ENCODE measurements at places on chromosomes 6 and 20.
A peak's percentile ranks its signal among the peaks of the same experiment; 100 is the strongest.

- DNase-seq: no peak
Observed at GRCh38 chr20:59151820-59152219, 11.8 kb upstream of the ZNF831 start.

DNA sequence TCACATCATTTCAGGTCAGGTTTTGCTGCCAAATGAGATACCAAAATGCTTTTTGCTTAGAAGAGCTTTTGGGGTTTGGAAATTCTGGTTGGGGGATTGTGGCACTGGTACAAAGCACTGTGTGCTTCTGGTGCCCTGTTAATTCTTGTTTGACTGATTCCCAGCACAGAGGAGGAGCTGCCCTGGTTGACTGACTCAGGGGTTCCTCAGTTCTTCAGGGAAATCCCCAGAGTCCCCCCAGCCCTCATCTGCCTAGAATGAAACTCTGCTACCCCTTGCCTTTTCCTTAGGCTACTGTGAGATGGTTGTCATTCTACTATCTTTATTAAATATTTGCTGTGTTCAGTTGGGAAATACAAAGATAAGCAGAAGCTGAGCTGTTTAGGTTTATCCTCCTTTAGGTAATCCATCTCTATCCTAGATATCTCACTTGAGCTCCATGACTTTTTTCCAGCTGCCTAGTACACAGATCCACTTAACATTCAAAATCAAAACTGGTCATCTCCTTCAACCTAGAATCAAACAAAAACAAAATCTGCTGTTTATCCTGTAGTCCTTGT lies 24.9 kb upstream of the TSPYL1 start:
- no peak for DNase-seq

DNA sequence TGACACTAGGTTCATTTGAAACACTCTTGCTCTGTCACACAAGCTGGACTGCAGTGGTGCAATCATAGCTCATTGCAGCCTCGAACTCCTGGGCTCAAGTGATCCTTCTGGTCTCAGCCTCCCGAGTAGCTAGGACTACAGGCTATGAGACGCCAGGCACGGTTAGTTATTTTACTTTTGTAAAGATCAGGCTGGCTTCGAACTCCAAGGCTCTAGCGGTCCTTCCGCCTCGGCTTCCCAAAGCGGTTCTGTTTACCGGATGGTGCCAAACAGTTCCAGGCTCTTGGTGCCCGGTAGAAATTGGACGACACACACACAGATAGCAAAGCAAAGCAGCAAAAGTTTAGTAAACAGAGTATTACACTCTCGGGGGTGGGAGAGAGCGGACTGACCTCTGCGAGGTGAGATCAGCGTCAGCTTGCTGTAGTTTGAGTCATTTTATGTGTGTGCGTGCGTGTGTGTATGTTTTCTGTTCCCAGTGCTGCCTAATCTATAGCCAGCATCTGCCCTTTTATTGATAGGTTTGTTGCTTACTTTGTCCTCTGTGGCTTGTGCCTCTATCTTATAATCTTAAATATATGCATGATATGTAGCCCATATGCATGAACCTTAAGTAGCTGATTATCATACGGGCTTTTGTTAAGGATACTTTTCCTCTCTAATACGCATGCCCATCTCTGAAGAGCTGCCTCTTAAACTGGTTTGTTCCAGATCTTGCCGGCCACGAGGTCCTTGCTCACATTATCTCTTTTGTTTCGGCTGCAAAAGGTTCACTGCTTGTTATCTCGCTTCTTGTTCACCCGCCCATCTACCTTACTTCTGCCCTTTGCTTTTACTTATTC lies 75.2 kb downstream of the OR2B2 start:
- DNase-seq: peak; percentile 52

DNA sequence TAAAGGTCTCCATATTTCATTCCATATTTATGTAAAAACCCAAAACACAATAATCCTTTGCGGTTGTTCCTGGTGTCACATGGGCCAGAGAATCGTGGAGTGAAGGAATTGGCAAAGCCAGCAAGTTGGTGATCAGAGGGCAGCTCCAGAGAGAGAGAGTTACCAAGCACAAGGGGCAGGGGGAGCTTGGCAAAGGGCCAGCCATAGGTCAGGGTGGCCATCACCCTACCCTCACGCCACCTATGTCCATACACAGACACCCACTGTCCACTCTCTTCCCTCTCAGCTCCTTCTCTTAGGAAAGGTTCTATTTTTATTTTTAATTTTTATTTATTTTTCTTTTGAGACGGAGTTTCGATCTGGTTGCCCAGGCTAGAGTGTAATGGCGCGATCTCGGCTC lies 163.2 kb upstream of the JARID2 start:
- no peak for DNase-seq

GRCh38 chr20:33922224-33922623 lies 71.5 kb upstream of the RALY start:
- no peak for DNase-seq

DNA sequence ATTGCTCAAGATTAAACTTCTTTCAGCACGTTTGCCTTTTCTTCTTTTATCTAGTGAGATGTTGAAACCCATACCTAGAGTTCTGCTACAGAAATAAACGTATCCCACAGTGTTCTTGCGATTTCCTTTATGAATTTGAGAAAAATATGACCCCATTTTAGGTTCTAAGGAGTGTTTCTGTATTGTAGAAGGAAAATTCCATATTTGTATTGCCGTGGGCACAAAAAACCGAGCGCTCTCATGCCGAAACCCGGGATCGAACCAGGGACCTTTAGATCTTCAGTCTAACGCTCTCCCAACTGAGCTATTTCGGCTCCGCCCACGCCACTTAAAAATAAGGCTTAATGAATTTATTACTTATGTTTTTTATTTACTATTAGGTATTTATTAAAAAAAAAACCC lies 23.7 kb downstream of the ZNF311 start:
- peak; percentile 34 for DNase-seq

DNA sequence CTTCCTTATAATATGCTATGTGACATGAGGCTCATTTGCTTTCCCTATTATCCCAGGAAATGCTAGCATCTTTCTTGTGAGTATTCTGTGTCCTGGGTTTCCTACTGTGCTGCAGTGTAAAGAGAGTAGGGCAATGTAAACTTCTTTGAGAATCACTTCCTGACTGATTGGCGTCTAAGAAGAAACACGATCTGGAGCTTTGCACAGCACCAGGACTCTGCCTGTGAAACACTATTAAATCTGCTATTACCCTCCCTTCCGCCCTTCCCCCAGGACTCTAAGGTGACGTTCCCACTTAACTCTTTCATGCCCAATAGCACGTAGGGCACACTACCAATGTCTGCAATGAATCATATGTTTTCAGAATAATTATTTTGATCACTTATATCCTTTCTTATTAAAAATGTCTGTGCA lies 607.3 kb upstream of the CITED2 start:
- no peak for DNase-seq

GRCh38 chr20:10856237-10857015 lies 182.6 kb upstream of the JAG1 start:
- no peak for DNase-seq

- no peak for DNase-seq
Observed at GRCh38 chr20:10714236-10714975, 40.6 kb upstream of the JAG1 start.

DNA sequence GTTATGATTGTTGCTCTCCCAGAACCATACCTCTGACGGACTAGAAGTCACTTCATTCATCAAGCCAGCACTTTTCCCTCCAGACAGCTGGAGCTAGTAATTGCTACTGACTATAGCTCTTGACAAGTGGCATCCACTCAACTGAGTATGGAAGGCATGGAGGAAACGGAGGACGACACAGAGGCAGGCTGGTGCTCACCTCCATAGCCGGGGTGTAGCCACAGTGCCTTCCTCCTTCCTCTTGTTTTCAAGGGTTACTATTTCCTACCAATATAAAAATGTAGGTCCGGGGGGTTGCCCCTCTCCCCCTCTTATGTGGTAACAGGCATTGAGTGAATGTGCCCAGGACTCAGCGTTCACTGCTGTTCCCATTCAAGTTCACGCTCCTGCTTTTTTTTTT lies 23.5 kb upstream of the FOXC1 start:
- DNase-seq: no peak

- DNase-seq: no peak
Observed at GRCh38 chr6:57207141-57207540, 15.0 kb downstream of the RAB23 start.

DNA sequence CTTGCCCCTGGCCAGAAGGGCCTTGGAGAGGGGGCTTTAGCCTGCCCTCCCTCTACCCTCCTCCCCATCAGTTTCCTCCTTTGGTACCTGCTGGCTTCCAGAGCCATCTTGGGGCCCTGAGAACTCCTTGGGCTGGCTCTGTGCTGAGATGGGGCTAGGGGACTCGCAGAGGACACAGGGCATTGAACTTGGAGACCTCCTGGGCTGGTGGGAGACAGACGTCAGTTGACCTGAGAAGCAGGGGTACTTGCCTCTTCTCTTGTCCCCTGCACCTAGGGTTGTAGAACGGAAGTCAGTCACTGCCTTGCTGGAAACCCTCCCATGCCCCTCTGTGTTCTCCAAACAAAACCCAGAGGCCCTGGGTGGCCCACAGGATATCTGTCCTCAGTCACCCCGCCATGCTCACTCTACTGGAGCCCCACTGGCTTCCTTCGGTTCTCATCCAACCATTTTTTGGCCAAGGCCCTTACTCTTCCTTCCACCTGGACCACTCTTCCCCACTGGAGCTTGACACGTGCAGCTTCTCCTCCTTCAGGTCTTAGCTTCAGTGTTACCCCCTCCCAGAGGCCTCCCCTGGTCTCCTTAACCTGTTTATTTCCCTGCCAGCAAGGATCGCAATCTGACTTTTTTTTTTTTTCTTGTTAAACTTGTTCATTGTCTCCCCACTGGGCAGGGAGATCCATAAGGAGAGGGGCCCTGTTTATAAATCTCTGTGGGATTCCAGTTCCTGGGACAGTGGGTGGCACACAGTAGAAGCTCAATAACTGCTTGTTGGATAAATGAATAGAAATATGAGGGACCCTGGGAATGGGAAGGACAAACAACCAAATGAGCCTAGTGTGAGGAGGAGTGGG lies 971 bp downstream of the RBCK1 start:
- DNase-seq: peak; percentile 42

- no peak for DNase-seq
Observed at GRCh38 chr6:44022671-44023352, 104.4 kb downstream of the MRPL14 start.

DNA sequence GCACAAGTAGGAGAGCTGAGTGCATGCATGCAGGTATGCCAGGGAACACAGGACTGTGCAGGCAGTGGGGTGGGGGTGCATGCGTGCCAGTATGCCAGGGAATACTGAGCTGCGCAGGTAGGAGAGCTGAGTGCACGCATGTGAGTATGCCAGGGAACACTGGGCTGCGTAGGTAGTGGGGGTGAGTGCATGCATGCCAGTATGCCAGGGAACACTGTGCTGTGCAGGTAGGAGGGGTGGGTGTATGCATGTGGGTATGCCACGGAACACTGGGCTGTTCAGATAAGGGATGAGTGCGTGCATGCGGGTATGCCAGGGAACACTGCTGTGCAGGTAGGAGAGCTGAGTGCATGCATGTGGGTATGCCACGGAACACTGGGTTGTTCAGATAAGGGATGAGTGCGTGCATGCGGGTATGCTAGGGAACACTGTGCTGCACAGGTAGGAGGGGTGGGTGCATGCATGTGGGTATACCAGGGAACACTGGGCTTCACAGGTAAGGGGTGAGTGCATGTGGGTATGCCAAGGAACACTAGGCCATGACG lies 77.4 kb downstream of the LRFN2 start:
- no peak for DNase-seq

DNA sequence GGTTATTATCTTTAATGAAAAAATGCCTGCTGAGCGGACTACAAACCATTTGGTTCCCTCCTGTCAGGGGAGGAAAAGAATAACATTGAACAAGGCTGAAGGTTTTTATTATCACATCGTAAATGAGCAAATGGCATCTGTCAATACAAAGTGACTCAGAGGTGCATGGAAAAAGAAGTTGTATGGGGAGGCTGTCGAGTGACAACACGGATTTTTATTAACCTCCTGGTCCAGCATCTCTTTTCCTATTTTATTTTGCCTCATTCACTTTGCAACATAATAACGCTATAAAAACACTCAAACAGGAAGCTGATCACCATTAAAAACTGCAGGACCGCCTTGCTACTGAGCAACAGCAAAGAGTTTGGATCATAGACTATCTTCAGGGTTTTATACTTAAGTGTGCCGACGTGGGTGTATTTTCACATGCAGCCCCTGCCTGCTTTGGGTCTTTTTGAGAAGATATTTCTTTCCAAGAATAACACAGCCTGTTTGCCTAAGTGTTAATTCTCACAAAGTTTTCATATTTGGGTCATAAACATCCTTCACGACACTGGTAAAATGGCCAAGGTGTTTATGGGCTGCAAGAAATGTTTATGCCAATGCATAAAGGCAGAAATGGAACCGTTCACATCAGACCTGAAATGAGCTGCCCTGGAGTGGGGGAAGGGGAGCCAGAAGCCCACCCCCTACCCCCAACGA lies 132.1 kb upstream of the SALL4 start:
- DNase-seq: no peak

DNA sequence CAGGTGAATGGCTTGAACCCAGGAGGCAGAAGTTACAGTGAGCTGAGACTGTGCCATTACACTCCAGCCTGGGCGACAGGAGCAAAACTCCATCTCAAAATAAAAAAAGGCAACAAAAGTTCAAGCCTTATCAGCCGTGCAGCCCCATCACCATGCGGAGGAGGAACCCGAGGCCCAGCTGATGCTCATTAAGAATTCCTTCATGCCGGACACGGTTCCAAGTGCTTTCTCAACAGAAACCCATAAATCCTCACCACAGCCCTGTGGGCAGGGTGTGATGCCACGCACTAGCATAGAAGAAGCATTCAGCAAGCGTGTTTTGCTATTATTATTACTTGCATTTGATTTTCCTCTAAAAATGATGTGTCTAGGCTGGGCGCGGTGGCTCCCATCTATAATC lies 56.3 kb downstream of the PREX1 start:
- DNase-seq: no peak

- no peak for DNase-seq
Observed at GRCh38 chr6:110852773-110853172, 21.8 kb upstream of the AMD1 start.

GRCh38 chr6:62612471-62612870 lies 326.4 kb upstream of the KHDRBS2 start:
- DNase-seq: no peak

- no peak for DNase-seq
Observed at GRCh38 chr20:25247000-25247517, 826 bp upstream of the PYGB start.

- peak; percentile 82 for DNase-seq
Observed at GRCh38 chr6:33744001-33744848, 2.5 kb downstream of the IP6K3 start.

DNA sequence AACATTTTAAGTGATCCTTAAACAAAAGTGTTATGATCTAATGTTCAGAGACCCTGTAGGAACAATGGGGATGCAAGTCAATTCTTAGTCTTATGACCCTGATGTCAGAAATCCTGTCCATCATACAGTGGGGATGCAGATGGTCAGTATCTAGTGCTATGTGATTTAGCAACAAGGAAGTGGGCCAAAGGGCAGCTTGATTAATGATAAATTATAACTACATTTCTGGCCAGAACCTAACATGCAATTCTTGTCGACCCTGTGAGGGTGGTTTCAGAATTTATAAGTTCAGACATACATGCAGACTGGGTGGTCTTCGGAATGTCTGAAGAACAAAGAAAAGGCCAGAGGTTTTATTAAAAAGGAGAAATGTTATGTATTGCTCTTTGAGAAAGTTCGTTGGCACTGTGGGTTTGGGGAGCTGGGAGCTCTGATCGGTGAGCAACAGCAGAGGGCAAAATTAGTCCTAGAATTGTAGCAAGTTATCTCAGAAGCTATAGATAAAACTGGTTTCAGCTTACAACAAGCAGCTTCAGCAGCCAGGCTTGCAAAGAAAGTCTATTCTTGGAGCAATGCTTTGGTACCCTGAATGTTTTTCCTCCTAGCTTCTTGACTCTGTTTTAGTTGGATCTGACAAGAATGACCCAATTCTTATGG lies 50.8 kb downstream of the RPF2 start:
- no peak for DNase-seq

GRCh38 chr6:98669371-98669770 lies 165.0 kb upstream of the POU3F2 start:
- DNase-seq: no peak
